ENCODE measurements at places on chromosomes 4 and X. TPM values are rescaled to one million over a fixed set of nuclear protein-coding genes. Genes with fewer than 3 reads are reported as not detected.

The GAGE1 gene
- total RNA-seq: not detected

The ATOH1 gene
- total RNA-seq: not detected

The OTOP1 gene
- not detected for total RNA-seq

The CSAG3 gene
- total RNA-seq: not detected

The GLUD2 gene
- total RNA-seq: 1.6 TPM

The ANAPC10 gene
- total RNA-seq: 15.2 TPM

The GIMD1 gene
- not detected for total RNA-seq

The FGFBP1 gene
- total RNA-seq: not detected

The PPBP gene
- total RNA-seq: not detected

The REPS2 gene
- not detected for total RNA-seq

The ADGRG4 gene
- total RNA-seq: 0.25 TPM

The SPARCL1 gene
- not detected for total RNA-seq

The TAB3 gene
- 20.9 TPM for total RNA-seq

The MTMR8 gene
- not detected for total RNA-seq

The GSX2 gene
- total RNA-seq: not detected

The PFKFB1 gene
- total RNA-seq: not detected

The EPGN gene
- 0.86 TPM for total RNA-seq

The GPR173 gene
- total RNA-seq: 2.7 TPM

The LNX1 gene
- 10.9 TPM for total RNA-seq

The PF4V1 gene
- total RNA-seq: not detected

The CLGN gene
- total RNA-seq: 0.63 TPM

The ITM2A gene
- total RNA-seq: not detected

The GABRQ gene
- total RNA-seq: not detected

The SSR4 gene
- 295 TPM for total RNA-seq

The SPINK2 gene
- not detected for total RNA-seq

The LEF1 gene
- not detected for total RNA-seq

The CTAG1B gene
- not detected for total RNA-seq

The SERTM2 gene
- not detected for total RNA-seq

The UGT2B7 gene
- not detected for total RNA-seq

The SMIM10 gene
- total RNA-seq: 3.8 TPM

The RIPPLY1 gene
- not detected for total RNA-seq

The ZFX gene
- 24.1 TPM for total RNA-seq

The CEP135 gene
- total RNA-seq: 3.2 TPM

The CDK16 gene
- total RNA-seq: 89.5 TPM

The FABP2 gene
- not detected for total RNA-seq

The RBM47 gene
- 2.0 TPM for total RNA-seq

The C4orf36 gene
- total RNA-seq: not detected

The BCORL1 gene
- 1.7 TPM for total RNA-seq

The GABRA4 gene
- total RNA-seq: not detected

The MAB21L2 gene
- not detected for total RNA-seq

The CFAP99 gene
- total RNA-seq: not detected

The FATE1 gene
- total RNA-seq: not detected

The TBC1D8B gene
- 9.3 TPM for total RNA-seq

Data from GM23248 (cell line).